Osteocyte (in vitro differentiated cells): ENCODE measurements at places on chromosomes 5 and 9. TPM values are rescaled to one million over a fixed set of nuclear protein-coding genes. Genes with fewer than 3 reads are reported as not detected.
A peak's percentile ranks its signal among the peaks of the same experiment; 100 is the strongest.

DNA sequence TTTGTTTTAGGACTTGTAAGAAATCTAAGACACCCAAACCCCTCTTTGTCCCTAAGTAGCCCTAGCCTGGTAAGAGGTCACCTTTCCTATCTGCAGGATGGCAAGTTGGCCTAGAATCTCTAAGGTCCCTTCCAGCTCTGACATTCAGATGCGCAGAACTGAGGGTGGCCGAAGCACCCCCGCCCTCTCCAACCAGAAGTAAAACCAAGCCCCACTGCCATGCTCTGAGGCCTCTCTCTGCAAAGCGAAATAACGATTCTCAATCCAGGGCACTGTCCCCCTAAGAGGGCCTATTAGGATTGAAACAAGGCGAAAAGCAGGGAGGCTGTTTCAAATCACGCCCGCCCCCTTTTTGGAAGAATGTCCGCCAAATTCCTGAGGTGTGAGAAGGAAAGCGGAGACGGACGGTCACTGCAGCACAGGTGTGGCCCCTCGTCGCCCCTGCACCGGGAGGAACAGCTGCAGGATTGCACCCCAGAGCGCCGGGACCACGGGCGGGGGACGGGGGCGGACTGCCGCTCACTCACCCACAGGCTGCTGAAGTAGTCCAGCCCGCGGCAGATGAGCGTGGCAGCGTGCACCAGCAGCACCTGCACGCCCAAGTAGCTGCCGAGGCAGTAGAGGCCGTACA is 824 bp downstream of the TMEM245 start:
- peaks cover 41% of the 10 kb centered on the region for H3K4me1 ChIP-seq
- no peak for DNase-seq
- peak overlapping the region; percentile 72 for H3K27ac ChIP-seq

DNA sequence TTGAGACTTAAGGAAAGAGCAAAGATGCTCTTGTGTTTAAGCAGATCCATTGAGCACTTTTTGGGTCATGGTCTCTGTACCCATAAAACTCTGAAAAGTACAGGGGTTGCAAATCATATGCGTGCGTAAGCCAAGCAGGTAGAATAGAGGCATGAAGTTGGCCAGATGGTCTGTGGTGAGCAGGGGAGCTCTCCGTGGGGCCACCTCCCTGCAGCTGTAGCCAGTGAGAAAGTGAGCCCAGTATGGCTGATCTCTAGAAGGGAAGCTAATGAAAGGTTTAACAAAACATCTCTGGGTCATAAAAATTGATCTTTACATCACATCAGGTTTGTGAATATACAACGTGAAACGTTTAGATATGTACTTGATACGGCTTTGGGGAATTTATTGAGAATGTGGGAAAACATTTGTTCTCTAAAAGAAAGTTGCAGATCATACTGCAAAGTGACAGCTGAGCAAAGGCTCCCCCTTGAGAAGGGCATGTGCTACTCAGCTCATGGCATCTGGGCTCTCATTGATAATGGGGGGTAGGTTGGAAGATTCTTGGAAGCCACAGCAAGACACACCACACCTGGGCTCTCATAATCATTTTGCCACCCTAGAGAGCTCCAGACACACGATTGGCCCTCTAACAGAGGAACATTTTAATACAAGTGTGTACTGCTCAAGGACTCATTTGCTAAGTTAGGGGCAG is 30.6 kb downstream of the SH3GL2 start:
- no peaks in the 10 kb centered on the region for H3K4me1 ChIP-seq
- no peak for DNase-seq
- peaks cover 39% of the 10 kb centered on the region for H3K27me3 ChIP-seq

DNA sequence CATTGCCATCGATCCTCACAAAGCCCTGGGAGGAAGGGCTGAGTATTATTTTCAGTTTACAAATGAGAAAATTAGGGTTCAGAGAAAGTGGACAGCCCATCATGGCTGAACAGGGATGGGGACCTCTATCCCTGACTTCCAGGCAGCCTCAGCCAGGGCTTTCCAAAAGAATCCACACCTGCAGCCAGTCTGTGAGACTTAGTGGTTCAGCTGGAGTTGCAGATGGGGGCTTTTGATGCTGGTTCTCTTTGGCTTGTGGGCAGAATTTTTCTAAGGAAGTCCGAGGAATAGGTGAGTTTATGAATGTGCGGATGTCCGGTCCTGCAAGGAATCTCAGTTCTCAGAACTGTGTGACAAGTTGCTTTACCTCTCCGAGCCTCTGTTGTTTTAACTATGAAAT is 138.1 kb downstream of the RGS3 start:
- DNase-seq: no peak
- H3K27ac ChIP-seq: peak overlapping the region; percentile 68
- H3K4me1 ChIP-seq: peaks cover 52% of the 10 kb centered on the region
- H3K4me3 ChIP-seq: no peak overlapping the region
- peaks cover 7% of the 10 kb centered on the region for H3K36me3 ChIP-seq

DNA sequence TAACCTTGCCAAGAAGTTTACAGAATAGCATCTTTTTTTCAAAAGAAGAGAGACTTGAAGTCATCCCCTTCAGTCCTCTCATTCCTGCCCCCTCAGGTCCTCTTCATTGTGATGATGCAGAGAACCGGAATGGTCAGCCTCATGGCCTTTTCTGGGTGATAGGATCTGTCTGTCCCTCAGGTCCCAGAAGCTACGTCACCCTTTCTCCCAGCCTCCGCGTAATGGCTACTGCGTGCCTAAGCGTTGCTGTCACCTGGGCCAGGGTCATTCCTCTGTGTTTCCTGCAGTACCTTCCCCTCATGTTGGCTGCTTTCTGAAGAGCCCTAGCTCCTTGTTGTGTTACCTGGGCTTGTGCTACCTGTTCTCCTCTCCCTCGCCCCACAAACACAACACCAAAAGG is 4.7 kb downstream of the PIK3R1 start:
- peaks cover 42% of the 10 kb centered on the region for H3K4me1 ChIP-seq
- H3K36me3 ChIP-seq: no peaks in the 10 kb centered on the region
- no peak for DNase-seq

GRCh38 chr5:173514661-173515060 is 101.8 kb downstream of the BOD1 start:
- peak; percentile 11 for DNase-seq
- no peak overlapping the region for H3K4me3 ChIP-seq
- H3K36me3 ChIP-seq: peaks cover 3% of the 10 kb centered on the region
- no peaks in the 10 kb centered on the region for H3K27me3 ChIP-seq
- H3K27ac ChIP-seq: no peak overlapping the region

DNA sequence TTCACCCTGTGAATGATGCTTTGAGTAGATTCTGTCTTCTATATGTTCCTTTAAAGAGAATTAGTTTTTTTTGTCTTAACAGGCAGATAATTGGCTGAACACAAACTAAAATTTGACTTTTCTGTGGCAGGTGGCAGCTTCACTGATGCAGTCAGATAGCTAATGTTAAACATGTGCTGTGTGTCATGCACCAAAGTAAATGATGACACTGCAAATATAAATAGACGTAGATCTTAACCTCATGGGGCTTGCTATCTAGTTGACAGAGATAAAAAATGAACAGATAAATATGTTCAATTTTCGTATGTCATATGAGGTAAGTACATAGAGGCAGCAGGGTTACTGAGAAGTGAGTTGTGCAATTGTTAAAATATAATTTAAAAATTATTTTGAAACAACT is 82.7 kb downstream of the PARP8 start:
- DNase-seq: no peak
- H3K4me3 ChIP-seq: no peak overlapping the region
- H3K4me1 ChIP-seq: peaks cover 23% of the 10 kb centered on the region
- no peak overlapping the region for H3K27ac ChIP-seq

- peaks cover 3% of the 10 kb centered on the region for H3K4me1 ChIP-seq
- H3K36me3 ChIP-seq: no peaks in the 10 kb centered on the region
Measured at GRCh38 chr5:141795421-141795820, 82.8 kb downstream of the PCDH1 start.

- DNase-seq: no peak
- H3K27me3 ChIP-seq: no peaks in the 10 kb centered on the region
- H3K4me1 ChIP-seq: peaks cover 40% of the 10 kb centered on the region
- peak overlapping the region; percentile 99 for H3K27ac ChIP-seq
Measured at GRCh38 chr9:101399643-101399970, 956 bp downstream of the ZNF189 start.

DNA sequence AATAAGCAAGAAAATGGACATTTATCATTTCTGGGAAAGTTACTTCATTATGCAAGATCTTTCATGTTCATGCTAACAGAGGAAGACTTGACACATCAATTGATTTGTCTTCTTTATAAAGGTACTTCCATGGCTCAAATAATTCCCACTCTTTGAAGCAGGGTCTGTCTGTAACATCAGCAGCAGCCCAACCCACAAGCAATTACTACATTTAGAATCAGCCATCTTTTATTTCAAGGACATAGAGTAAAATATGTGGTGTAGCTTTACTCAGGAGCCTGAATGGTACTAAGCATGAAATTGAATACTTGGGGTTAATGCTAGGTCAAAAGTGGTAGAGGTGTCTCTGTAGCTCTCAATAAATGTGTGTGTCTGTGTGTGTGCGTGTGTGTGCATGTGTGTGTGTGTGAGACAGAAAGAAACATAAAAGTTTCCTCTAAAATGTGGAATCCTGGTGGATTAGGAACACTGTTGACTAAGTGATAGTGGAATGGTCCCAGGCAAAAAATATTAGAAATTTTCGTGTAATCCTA is 581.1 kb downstream of the CAAP1 start:
- H3K4me1 ChIP-seq: peaks cover 34% of the 10 kb centered on the region
- DNase-seq: no peak
- no peak overlapping the region for H3K4me3 ChIP-seq
- H3K27ac ChIP-seq: no peak overlapping the region
- no peaks in the 10 kb centered on the region for H3K36me3 ChIP-seq
- H3K27me3 ChIP-seq: no peaks in the 10 kb centered on the region

- no peaks in the 10 kb centered on the region for H3K27me3 ChIP-seq
- DNase-seq: no peak
- H3K36me3 ChIP-seq: no peaks in the 10 kb centered on the region
- peaks cover 27% of the 10 kb centered on the region for H3K4me1 ChIP-seq
- no peak overlapping the region for H3K27ac ChIP-seq
- no peak overlapping the region for H3K4me3 ChIP-seq
Measured at GRCh38 chr5:74556006-74556405, 84.5 kb downstream of the ENC1 start.

GRCh38 chr5:81895307-81895706 is 76.5 kb upstream of the ATG10 start:
- H3K27me3 ChIP-seq: no peaks in the 10 kb centered on the region
- no peaks in the 10 kb centered on the region for H3K4me1 ChIP-seq
- DNase-seq: no peak
- no peak overlapping the region for H3K4me3 ChIP-seq

DNA sequence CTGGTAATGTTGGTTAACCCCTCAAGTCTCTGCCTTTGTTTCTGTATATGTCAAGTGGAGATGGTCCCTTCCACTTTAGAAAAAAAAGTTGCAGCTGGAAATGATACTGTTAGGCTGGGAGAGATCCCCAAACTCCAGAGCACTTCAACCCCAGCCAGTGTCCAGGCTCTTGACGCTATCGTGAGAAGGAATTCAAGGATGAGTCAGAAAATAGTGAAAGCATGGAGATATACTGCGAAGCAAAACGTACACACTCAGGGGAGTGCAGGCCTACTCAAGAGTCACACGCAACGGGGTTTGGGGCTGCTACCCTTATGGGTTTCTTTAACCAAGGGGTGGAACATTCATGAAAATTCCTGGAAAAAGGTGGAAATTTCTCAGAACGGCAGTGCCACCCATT is 24.9 kb downstream of the KCNV2 start:
- no peaks in the 10 kb centered on the region for H3K27me3 ChIP-seq
- H3K4me3 ChIP-seq: no peak overlapping the region
- H3K36me3 ChIP-seq: peaks cover 3% of the 10 kb centered on the region
- no peak for DNase-seq
- no peaks in the 10 kb centered on the region for H3K4me1 ChIP-seq

DNA sequence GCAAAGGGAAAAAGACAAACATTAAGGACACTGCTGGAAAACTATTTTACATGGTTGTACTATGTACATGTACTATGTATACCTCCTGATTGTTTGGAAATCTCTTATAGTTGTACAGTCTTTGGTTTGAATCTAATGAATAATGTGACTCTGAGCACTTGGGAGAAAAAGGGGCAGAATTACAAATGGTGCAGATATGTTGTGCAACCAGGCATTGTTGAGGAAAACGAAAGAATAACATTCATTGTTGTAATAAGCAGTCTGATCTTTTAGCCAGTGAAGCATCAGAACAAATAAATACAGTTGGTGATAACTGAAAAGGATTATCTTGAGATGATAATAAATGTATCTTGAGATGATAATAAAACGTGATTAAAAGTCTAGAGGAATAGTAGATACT is 87.2 kb downstream of the CSNK1G3 start:
- H3K27ac ChIP-seq: no peak overlapping the region
- peaks cover 37% of the 10 kb centered on the region for H3K36me3 ChIP-seq
- H3K4me3 ChIP-seq: no peak overlapping the region

- peak; percentile 68 for DNase-seq
- H3K27ac ChIP-seq: no peak overlapping the region
- no peaks in the 10 kb centered on the region for H3K36me3 ChIP-seq
- H3K27me3 ChIP-seq: no peaks in the 10 kb centered on the region
Measured at GRCh38 chr5:74363603-74364205, 276.8 kb downstream of the ENC1 start.

DNA sequence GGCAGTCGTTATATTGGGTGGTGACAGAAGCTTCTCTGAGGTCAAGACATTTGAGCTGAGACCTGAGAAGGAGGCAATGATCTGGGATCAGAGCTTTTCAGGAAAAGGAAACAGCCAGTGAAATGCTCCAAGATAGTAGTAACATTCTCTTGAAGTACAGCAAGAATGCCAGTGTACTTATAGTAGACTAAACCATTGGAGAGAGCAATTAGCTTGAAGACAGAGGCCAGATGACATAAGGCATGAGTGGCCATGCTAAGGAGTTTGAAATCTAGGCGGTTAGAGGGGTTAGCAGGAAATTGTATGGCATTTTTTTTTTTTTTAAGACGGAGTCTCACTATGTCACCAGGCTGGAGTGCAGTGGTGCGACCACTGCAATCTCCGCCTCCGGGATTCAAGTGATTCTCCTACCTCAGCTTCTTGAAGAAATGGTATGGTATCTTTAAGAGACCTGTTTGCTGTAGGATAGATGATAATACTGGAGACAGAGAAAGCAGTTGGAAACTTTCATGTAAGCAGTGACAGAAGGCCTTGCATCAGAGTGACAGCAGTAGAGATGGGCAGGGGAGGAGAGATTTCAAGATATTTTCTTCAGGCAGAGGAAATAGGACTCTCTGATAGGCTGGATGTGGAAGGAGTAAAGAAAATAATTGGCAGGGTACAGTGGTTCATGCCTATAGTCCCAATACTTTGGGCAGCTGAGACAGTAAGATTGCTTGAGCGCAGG is 482.2 kb upstream of the PAPPA start:
- peak overlapping the region; percentile 27 for H3K4me3 ChIP-seq
- no peaks in the 10 kb centered on the region for H3K27me3 ChIP-seq
- H3K36me3 ChIP-seq: peaks cover 5% of the 10 kb centered on the region
- peak overlapping the region; percentile 100 for H3K27ac ChIP-seq

- H3K27ac ChIP-seq: no peak overlapping the region
- no peak overlapping the region for H3K4me3 ChIP-seq
- H3K27me3 ChIP-seq: peaks cover 66% of the 10 kb centered on the region
- no peak for DNase-seq
Measured at GRCh38 chr5:15472116-15472515, 27.9 kb upstream of the FBXL7 start.

PCDHA12 gene
- 9.1 and 12.4 TPM in 2 replicates for total RNA-seq

NMUR2 gene
- not detected in 2 replicates for total RNA-seq

PPP2R2B gene
- total RNA-seq: not detected in 2 replicates

MYOZ3 gene
- 0.27 and 1.5 TPM in 2 replicates for total RNA-seq

BRINP1 gene
- 0.16 and 0.21 TPM in 2 replicates for total RNA-seq

PRDM9 gene
- not detected in 2 replicates for total RNA-seq
